ENCODE measurements at places on chromosomes 5 and 9.

GRCh38 chr9:121345070-121345469 is 25.0 kb downstream of the STOM start:
- DNase-seq, result no peak

GRCh38 chr9:112873773-112874405 is 16.8 kb downstream of the SLC46A2 start:
- no peak for DNase-seq

DNA sequence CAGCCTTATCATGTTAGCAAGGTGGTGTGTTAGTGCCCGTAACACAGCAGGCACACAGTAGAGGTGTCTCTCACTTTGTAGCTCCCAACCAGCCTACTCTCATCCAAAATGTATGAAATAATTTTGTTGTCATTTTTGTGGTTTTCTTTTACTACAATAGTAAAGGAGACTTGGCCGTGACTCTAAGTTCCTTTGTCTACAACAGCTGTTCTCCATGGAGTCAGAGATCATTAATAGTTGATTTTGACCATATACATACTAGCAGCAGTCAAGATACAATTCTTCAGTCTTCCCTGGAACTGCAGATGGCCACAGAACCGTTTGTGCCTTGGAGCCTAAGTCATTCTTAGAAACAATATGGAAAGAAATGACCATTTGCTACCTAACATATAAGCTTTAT is 567.1 kb downstream of the TLR4 start:
- DNase-seq, result no peak

DNA sequence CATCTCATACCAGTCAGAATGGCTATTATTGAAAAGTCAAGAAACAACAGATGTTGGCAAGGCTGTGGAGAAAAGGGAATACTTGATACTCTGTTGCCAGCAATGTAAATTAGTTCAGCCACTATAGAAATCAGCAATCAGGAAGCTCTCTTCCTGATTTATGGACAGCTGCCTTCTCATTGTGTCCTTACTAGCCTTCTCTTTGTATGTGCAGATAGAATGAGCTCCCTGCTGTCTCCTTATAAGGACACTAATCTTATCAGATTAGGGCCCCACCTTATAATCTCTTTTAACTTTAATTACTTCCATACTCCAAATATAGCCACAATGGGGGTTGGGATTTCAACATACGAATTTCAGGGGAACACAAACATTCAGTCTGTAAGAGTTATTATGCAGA is 38.0 kb downstream of the KCNV2 start:
- no peak for DNase-seq

GRCh38 chr9:81871695-81872094 is 56.5 kb upstream of the SPATA31D4 start:
- no peak for DNase-seq

GRCh38 chr5:157350939-157351801 is 85.2 kb downstream of the CYFIP2 start:
- DNase-seq, result no peak

GRCh38 chr5:111737716-111738115 is 19.3 kb downstream of the NREP start:
- DNase-seq, result no peak

- DNase-seq, result no peak
These were observed 50.6 kb downstream of the NKD2 start for GRCh38 chr5:1058988-1059883.

GRCh38 chr9:78893774-78894401 is 597.0 kb downstream of the PSAT1 start:
- DNase-seq, result no peak

DNA sequence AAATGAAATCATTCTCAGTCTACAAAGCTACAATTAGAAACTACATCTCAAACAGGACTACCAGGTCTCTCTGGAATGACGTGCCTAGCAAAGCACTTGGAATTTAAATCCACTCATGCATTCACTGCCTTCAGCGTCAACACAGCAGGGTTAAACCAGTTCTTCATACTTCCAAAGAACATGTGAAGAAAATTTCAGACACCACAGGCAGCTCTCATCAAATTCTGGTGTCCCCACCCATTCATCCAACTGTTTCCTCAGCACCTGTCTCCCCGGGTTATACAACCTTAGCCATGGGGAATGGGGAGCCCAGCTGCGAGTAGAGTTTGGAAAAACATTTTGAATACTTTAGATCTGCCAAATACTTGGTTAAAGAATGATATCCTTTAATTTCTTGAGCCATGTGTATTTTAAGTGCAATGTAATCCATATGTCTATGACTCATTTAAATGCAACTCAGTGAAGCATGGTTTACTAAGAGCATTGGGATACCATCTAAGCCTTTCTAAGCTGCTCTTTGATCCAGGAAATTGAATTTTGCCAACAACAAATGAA is 17.5 kb downstream of the ADAM19 start:
- DNase-seq, result no peak

DNA sequence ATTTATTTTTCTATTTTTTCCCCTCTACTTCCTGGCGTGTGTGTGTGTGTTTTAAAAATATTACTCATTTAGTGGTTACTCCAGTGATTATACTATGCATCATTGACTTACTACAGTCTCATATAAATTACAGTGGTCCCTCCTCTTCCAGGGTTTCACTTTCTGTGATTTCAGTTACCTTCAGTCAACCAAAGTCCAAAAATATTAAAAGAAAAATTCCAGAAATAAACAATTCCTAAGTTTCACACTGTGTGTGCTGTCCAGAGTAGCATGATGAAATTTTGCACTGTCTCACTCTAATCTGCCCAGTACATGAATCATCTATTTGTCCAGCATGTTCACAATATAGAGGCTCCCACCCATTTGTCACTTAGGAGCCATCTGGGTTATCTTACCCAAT is 47.4 kb upstream of the CCDC112 start:
- no peak for DNase-seq

DNA sequence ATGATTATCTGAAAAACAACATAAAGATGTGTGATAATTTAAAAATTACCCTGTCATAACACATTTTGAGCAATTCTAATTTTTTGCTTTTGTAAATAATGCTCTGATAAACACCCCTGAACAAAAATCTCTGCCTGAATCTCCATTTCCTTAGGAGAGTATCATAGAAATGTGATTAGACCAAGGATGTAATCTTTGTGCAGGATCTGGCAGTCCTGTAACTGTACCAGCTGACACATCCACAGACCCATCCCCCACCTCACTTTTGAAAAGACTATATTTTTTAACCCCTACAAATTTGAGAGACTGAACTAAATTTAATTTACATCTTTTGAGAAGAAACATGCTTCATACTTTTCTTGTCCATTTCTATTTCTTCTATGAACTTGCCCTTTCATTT is 101.7 kb downstream of the GNAQ start:
- no peak for DNase-seq

GRCh38 chr9:123364241-123364824 is 8.3 kb downstream of the CRB2 start:
- DNase-seq, result no peak

DNA sequence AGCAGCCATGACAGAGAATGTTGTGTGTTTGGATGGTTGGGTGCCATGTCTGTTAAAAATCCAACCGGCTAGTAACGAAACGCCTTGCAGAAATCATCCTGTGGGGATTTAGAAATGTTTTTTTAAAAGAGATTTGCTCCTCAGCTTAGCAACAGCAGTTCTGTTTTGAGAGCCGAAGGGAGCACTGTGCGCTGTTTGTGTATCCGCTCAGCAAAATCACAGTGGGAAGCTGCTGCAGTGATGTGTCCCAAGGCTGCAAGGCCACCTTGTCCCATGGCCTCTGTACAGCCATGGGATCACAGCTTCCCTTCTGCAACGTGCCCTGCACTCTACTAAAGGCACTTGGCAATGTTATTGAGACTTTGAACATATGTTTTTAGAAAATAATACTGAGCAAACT is 40.9 kb downstream of the TRIO start:
- no peak for DNase-seq

DNA sequence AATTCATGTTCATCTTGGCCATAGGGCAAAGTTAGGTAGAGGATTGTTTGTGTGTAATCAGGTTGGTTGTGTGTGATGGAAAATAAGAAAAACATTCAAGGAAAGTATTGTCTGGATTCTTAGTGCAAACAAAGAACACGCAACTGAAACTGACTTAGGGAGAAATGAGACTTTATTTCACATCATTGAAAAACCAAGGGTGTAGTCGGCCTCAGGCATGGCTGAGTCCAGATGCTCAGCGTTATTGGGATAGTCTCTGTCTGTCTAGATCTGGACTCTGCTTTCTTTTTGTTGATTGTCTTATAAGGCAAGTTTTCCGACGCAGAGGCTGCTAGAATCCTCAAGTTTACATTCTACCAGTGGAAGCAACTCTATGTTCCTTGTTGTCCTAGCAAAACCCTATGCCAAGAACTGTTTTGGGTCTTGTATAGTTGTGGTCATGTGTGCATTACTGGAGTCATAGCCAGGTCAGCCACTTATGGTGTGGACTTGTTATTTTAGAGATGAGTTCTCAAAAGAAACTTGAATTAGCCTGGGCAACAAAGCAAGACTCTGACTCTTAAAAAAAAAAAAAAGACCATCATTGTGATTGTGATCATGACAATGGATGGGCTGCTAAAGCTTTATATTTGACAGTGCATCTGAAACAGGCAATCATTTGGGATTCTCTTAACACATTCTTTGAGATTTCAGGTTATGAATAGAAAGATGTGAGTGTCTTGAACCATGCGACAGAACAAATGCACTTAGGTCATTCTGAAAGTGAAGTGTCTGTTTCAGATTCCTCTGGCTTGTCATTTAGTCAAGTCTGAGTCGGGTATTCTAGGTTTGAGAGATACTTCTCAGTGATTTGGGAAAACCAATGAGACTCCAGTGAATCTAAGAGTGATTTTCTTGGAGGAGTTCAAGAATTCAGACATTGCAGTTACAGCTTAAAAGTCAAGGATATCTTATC is 82.6 kb downstream of the DOCK2 start:
- DNase-seq, result no peak

DNA sequence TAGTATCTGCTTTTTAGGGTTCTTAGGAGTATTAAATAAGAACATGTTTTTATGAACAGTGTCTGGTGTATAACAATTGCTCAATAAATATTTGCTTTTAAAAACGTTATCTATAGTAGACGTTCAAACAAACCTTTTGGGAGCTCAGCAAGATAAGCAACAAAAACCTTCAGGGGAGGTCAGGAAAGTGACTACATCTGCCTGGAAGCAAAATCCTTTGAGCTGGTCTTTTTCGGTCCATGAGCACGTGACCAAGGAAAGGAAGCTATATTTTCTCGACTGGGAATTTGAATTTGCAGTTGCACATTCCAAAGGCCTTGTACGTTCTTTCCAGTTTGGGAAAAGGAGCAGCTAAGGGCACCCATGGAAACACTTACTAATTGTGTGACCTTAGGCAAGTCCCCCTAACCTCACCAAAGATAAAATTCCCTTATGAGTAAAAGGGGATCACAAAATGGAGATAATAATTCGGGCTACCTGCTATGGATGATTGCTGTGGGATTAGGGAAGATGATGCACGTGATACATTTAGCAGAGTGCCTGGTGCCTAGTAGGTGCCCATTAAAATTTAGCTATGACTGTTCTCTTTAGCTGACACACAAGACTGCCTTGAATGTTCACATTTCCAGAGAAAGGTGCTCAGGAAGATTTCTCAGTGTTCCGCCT is 45.4 kb downstream of the PTTG1 start:
- no peak for DNase-seq

DNA sequence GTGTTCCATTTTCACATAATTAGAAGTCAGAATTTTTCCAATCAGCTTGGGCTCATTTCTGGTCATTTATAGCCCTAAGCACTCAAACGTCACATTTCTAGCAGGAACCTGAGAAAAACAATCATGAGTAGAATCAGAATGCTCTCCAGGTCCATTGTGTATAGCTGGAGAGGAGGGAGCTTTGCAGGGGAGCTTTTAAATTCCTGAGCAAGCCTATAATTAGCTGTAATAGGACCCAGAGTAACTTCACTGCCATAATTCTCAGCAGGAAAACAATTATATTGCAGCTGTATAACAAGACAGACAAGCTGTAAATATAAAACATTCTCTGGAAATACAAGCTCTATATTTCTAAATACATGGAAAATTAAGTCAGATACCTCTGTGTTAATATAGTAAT is 637.6 kb upstream of the SGCD start:
- DNase-seq, result no peak

DNA sequence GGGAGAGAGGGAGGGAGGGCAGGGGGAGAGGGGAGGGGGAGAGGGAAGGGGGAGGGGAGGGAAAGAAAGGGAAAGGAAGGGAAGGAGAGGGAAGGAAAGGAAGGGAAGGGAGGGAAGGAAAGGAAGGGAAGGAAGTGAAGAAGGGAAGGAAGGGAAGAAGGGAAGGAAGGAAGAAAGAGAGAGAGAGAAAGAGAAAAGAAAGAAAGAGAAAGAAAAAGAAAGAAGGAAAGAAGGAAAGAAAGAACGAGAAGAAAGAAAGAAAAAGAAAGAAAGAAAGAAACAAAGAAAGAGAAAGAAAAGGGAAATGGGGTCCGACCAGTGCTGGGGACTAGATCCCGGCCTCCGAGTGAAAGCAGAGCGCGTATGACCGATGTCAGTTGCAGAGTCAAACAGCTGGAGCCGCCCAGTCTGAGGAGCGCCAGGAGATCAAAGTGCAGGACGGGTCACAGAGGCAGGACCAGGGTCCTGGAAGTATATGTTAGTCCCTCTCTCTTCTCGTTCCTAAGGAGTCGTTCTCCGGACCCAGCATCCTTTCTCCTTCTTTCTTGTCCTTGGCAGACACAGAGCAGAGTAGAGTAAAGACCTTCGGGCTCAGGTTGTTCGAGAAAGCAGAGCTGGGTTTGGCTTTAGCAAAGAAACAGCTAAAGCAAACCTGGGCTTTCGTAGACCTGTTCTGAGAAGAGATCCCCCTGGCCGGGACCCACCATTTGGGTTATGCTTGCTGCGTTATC is 305.4 kb upstream of the MSX2 start:
- no peak for DNase-seq

Measured in NCI-H1092 (cell line).